Skeletal muscle tissue (tissue), 5 donors: ENCODE measurements at places on chromosomes 4 and X. TPM values are rescaled to one million over a fixed set of nuclear protein-coding genes. Genes with fewer than 3 reads are reported as not detected.

DRD5 gene
- under 0.01 TPM for total RNA-seq

NXF2B gene
- not detected for total RNA-seq

MAGEA12 gene
- total RNA-seq: not detected

SLITRK4 gene
- 2.1 TPM for total RNA-seq

RAB41 gene
- not detected for total RNA-seq
